Esophagus squamous epithelium (tissue), 5 donors: ENCODE measurements at places on chromosomes 7 and 10.

- DNase-seq: no peak
Observed at GRCh38 chr7:11274074-11274473, 300.4 kb downstream of the PHF14 start.

- DNase-seq: no peak
Observed at GRCh38 chr10:117431160-117431559, 55.9 kb upstream of the PDZD8 start.

DNA sequence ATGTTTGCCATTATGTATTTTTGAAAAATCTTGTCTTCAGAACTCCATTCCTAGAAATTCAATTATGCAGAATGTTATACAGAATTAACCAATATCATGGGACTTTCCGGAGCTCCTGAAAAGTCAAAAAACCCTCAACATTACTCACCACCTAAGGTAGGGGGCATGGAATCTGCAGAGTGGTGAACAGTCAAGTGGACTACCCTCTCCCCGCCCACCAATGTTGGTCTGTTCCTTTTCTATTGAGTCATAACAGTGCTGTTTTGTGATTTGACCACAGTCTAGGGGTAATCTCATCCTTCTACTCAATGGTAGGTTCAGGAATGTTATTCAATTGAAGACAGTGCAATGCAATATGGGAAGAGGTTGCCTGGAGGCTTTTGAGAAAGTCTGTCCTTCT is 130.5 kb upstream of the HABP2 start:
- DNase-seq: no peak

- DNase-seq: no peak
Observed at GRCh38 chr10:60714233-60714632, 64.0 kb upstream of the CDK1 start.

GRCh38 chr7:25117226-25118047 is 7.6 kb downstream of the CYCS start:
- no peak for DNase-seq

- no peak for DNase-seq
Observed at GRCh38 chr10:62631241-62631640, 173.3 kb upstream of the ADO start.

DNA sequence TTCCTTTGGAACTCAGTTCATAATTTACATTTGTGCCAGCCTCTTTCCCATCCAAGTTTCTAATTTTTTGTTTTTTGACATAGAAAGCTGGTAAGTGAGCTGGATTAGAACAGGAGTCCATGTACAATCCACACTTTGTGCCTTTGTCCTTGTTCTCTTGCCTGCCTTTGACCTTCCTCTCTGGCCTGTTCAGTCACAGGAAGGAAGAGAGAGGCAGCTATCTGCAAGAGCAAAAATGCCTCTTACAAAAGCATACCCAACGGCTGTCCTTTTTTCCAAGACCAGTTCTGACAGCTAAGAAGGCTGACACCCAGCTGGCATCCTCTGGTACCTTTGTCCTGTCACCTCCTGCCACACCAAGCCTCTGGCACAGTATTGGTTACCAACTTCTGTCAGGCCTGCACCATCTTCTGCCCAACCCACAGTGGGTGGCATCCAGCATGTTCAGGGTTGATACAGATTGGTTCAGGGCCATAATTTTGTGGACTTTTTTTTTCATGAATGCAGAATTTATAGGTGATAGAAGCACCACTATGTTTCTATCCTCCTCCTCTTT is 133.7 kb upstream of the KLF14 start:
- no peak for DNase-seq

DNA sequence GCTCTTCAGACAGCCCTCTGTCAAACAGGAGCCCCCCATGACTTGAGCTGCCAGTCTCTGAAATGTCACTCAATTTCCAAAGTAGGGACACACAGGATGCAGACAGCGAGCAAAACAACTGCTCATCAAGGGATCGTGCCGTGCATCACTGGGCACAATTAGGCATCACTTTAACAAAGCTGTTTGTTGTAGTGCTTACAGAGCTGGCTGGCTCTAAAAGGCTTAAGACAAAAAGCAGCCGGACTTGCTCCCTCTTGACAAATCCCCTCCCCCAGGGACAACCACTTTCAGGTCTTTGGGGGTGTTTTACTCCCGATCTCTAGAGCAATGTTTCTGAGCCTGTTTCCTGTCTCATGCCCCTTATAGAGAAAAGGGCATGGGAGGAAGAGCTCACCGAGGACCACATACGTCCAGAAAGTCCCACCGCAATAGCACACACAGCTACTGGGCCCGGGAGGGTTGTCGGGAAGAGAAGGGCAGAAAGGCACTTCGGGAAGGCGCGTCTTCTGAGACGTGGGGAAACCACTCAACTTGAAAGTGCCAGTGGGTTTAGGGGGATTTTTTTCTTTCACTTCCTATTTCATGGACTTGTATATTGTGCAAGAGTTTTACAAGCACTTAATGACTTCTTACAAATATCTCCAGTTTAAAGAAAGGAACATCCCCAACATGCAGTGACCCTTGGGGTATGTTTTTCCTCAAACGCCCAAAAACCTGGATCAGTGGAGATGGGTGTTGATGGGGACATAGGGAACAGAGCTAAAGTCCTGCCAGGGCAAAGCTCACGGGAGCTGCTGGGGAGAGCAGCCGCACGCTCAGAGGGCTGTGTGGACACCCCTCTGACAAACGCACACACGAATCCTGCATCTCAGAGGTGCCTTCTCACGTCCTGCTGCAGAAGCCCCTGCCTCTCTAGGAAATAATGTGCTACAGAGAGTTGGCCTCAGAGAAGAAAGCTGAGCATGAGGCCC is 27.1 kb downstream of the LRRC20 start:
- DNase-seq: no peak

DNA sequence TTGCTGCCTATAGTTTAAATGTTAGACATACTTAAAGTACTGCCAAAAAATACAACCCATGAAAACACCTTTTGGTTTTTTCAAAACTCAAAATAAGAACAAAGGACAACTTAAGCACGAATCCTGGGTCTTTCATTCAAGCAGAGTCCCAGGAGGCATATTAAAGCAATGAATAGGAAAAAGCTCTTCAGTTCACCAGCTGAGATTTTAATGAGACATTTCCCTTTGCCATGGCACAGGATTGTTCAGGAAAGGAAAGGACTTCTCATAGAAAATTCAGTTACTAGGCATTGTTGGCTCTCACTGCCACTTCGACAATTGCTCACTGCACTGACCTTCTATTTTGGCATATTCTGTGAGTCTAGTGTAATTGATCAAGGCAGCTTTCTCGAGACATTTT is 133.5 kb upstream of the FEZF1 start:
- no peak for DNase-seq
